Activated CD4-positive, alpha-beta T cell treated with anti-CD3 and anti-CD28 coated beads for 36 hours (primary cell): ENCODE measurements at places on chromosomes 3 and 15. TPM values are rescaled to one million over a fixed set of nuclear protein-coding genes. Genes with fewer than 3 reads are reported as not detected.
A peak's percentile ranks its signal among the peaks of the same experiment; 100 is the strongest.

- no peak for DNase-seq
Observed at GRCh38 chr3:24614359-24614758, 119.7 kb upstream of the THRB start.

The IL17RC gene
- 0.50 TPM for total RNA-seq

DNA sequence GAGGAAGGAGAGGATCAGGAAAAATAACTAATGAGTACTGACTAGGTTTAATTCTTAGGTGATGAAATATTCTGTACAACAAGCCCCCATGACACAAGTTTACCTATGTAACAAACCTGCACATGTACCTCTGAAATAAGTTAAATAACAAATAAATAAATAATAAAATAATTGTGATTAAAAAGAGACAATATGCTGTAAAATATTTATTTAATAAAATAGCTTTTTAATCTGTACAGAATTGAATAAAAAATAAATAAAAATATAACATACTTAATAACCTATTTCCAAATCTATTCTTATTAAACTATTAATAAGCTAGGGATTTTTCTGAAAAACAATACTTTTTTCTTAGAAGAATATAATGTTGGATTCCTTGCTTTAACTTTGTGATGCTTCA, 355.6 kb downstream of the CNTN6 start:
- DNase-seq = no peak

DNA sequence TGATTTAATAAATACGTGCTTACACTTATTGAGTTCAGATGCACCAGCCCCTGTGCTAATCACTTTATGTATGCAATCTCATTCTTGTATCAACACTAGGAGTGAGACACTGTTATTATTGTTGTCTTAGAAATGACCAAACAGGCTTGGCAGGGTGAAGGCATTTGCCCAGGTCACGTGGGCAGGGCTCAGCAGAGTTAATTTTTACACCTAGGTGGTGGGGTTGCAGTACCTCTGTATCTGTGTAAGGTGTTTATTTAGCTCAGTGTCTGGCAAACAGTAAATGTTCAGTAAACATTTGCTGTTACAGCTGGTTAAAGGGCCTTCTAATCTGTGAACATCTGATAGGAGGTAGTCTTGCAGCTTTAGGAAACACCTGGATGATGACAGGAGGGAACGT, 200.0 kb downstream of the CACNA2D3 start:
- no peak for DNase-seq

The CCDC54 gene
- not detected for total RNA-seq

The ZDHHC23 gene
- 5.1 TPM for total RNA-seq

GRCh38 chr3:183814240-183814639, 11.1 kb downstream of the MAP6D1 start:
- no peak for DNase-seq

DNA sequence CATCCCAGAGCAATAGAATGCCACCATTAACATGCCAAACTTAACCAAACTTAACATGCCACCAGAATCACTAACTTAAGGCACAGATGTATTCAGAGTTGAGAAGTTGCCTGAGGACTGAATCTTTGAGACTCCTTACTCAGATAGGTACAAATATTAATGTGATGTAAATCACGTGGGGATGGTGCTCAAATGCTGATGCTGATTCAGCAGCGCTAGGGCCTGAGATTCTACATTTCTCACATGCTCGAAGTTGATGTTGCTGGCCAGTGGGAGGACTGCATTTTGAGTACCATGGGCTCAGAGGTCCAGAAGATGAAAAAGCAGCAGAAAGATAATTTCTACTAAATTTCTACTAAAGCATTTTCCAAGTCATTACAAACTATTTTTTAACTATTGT, 54.1 kb downstream of the RPL22L1 start:
- no peak for DNase-seq

The CPLX3 gene
- 0.11 TPM for total RNA-seq

DNA sequence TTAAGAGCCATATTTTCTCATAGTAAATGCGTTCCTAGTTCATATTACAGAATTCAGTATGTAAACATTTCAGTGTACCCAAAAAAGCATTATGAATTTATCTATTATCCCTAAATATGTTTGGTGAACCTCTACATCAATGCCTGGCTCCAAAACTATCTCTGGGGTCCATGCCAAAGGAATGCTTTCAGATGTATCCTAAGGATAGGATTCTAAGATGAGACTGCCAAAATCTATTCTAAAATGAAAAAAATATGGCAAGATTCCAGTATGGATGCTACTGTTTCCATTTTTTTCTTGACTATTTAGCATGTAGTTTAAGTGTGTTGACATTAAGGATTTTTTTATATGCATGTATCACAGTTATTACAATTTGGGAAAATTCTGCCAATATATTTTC, 18.8 kb downstream of the EIF5A2 start:
- DNase-seq = no peak

GRCh38 chr3:131658115-131658514, 155.3 kb upstream of the MRPL3 start:
- DNase-seq = no peak

The TEX9 gene
- total RNA-seq = 1.5 TPM

- DNase-seq = no peak
Observed at GRCh38 chr3:66762916-66763693, 235.0 kb upstream of the KBTBD8 start.

- DNase-seq = no peak
Observed at GRCh38 chr3:129560911-129561594, 18.1 kb downstream of the H1-8 start.

GRCh38 chr3:7195934-7196333, 335.0 kb downstream of the GRM7 start:
- no peak for DNase-seq

DNA sequence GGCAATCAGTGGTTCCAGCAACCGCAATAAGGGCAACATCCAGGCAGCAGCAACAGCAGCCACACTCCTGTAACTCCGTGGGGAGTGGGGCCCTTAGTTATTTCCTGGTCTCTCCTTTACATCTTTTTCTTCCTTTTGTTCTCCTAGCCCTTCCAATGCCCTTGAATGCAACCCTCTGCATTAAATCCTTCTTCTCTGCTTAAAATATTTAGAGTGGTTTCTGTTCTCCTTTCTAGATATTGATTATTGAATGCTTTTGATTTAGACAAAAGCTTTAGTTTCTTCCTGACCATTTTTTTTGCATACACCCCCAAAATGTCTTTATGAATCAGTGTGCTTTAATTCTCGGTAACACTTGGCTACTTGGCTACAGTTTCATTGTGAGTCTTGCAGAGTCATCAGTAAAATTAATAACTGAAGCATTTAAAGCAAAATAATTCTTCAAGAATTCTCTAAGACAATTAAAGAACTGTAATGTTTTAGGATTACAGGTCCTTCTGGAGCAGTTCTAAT, 586.1 kb downstream of the MECOM start:
- no peak for DNase-seq

The ILDR1 gene
- 0.09 TPM for total RNA-seq

The CAMKV gene
- 1.1 TPM for total RNA-seq

DNA sequence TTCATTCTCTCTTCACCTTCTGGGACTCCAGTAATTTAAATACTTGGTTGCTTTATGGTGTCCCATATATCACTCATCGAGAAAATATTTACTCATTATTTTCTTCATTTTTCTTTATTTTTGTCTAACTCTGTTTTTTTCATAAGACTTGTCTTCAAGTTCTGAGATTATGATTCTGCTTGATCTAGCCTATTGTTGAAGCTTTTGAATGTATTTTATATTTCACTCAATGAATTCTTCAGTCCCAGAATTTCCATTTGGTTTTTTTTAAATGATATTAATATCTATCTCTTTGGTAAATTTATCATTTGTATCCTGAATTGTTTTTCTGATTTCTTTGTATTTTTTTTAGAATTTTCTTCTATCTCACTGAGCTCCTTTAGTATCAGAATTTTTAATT, 117.0 kb downstream of the LRRK1 start:
- DNase-seq = no peak

DNA sequence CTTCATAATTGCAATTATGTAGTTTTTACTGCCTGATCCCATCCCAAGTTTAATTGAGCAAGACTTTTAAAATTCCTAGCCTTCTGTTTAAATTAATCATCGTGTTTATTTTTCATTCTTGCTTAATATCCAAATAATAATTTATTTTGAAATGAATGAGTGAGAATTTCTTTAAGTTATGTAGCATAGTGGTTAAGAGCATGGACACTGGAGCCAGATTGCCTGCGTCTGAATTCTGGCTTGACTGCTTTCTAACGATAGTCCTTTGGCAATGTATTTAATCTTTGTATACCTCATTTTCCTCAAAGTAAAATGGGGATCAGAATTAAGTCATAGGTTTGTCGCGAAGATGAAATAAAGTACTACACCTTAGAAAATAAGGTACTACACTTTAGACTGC, 71.4 kb downstream of the LRRC49 start:
- DNase-seq = no peak

- no peak for DNase-seq
Observed at GRCh38 chr3:175526609-175527280, 667.6 kb downstream of the NAALADL2 start.

The SKOR1 gene
- total RNA-seq = 0.16 TPM

- DNase-seq = no peak
Observed at GRCh38 chr3:107798381-107798780, 275.6 kb downstream of the BBX start.

DNA sequence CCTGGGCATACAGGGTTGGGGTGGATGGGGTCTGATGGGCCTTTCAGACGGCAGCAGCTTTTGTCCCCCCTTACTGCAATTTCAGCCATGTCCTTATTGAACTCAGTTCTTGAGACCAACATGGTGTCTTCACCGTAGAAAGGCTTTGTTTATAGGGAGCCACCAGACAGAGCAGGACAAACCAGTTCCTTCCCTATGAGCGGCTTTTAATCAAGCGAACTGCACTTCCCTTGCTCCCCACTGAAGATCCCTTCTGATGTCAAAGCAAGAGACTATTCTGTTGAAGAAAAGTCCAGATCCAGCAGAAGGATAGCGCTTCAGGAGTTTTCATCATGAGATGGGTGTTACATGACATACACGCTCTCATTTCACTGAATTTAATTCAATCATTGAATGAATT, 100.4 kb downstream of the CD47 start:
- no peak for DNase-seq

GRCh38 chr3:2303566-2303965, 204.9 kb downstream of the CNTN4 start:
- peak; percentile 10 for DNase-seq

DNA sequence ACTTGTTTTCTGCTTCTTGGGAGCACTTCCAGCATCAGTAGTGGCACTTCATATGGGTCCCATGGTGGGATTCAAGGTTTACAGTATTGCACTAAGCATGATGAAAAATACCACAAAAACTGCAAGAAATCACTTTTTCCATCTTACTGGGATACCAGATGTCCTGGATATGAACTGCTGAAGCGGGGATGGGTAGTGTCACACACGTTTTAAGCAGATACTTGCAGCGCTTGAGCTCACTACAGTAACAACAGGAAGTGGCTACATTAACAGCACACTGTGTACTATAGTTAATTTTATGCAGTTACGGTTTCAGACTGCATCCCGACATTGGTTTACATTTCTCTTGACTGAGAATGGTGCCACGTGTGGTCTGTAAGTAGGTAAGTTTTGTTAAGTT, 3.5 kb upstream of the ISG20 start:
- DNase-seq = peak; percentile 56

The AHSG gene
- not detected for total RNA-seq

The GRAMD2A gene
- total RNA-seq = 0.11 TPM

The TUSC2 gene
- 15.0 TPM for total RNA-seq

The CYP8B1 gene
- not detected for total RNA-seq
